Fibroblast of mammary gland (primary cell): ENCODE measurements at places on chromosomes 13 and 19.

- DNase-seq = no peak
Measured at GRCh38 chr13:99208185-99208584, 7.5 kb downstream of the UBAC2 start.

DNA sequence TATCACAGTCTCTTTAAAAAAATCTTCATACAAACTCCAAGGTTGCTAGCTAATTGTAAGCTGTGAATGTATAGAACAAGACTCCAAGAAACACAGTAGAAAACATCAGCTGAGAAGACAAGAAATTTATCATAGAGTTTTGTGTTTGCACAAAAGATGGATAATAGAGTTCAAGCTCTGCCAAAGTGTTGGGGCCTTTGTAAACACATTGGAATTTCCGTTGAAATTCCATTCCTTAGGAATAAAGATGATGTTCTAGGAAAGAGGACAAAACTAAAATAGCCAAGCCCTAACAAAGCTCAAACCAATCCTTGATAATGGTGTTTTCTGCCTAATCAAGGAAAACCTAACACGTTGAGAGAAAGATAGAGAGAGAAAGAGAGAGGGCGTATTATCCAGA is 20.6 kb downstream of the LRRC63 start:
- no peak for DNase-seq

DNA sequence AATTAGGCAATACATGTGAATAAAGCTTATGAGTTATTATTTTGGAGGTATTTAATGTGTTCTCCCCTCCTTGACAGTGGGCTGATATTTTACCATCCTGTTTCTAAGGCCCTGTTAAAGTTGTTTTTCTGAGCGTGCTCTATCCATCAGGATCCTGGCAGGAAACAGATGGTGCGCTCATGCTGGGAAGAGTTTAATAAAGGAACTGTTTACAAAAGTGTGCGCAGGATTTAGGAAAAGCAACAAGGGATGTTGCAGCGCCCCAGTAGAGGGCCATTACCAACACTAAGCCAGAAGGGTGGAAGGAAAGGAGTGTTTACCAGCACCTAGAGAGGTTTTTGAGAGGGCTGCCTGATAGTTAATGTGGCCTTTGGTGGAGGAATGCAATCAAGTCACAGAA is 374.5 kb downstream of the KCNRG start:
- no peak for DNase-seq

DNA sequence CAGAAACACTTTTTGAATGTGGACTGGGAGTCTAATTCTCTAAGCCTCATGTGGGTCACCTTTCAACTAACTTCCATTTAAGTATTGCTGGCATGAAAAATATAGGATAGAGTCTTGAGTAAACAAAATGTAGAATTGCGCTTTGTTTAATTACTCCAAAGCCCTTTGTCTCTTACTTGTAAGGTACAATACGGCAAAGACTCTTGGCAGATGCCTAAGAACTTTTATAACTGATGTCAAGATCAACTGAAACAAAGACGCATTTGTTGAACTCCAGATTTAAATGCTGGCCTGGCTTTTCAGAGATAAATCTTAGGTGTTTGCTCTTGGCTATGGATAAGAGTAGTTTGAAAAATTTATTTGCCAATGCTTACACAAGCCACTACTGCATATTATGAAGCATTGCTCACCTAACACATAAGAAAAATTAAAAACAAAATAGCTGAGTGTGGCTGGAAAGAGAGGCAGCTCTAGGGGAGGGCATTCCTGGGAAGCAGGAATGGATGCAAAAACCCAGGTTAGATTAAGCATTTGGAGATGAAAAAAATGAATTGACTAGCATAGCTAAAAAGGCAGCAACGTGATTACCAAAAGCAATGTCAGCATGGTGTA is 107.3 kb upstream of the STARD13 start:
- no peak for DNase-seq

DNA sequence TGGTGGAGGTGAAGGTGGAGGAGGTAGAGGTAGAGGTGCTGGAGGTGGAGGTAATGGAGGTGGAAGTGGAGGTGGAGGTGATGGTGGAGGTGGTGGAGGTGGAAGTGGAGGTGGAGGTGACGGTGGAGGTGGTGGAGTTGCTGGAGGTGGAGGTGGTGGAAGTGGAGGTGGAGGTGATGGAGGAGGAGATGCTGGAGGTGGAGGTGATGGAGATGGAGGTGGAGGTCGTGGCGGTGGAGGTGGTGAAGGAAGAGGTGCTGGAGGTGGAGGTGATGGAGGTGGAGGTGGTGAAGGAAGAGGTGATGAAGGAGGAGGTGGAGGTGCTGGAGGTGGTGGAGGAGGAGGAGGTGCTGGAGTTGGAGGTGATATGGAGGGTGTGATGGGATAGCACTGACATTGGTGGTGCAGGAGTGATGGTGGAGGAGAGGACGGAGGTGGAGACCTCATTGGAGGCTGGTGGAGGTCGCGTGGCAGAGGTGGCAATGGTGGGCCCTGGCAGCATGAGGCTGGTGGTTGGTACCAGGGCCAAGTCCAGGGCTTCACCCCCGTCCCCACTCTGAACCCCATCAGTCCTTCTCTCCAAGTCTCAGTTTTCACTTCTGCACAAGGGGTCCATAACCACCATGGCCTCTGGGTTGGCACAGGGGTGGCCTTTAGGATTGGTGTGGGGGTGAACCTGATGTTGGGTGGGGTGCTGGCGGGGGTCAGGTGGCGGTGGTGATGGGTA is 15.8 kb downstream of the ONECUT3 start:
- no peak for DNase-seq

DNA sequence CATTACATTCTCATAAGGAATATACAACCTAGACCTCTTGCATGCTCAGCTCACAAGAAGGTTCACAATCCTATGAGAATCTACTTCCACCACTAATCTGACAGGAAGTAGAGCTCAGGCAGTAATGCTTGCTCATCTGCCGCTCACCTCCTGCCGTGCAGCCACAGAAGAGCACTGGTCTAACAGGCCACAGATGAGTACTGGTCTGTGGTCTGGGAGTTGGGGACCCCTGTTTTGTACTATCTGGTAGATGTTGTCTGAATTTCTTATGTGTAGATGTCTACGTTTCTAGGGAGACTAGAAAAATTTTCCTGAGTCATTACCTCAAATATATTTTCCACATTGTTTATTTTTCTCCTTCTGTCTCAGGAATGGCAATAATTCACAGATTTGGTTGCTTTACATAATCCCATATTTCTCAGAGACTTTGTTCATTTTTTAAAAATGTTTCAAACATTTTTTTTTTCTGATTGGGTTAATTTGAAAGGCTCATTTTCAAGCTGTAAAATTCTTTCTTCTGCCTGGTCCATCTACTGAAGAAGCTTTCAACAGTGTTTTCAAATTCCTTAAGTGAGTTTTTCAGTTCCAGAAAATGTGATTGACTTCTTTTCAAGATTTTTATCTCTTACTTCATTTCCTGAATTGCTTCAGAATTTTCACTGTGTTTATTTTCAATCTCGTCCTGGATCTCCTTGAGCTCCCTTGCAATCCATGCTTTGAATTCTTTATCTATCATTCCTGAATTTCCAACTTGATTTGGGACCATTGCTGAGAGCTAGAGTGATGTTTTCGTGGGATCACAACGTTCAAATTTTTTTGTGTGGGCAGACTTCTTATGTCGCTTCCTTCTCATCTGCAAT is 1322.2 kb downstream of the PCDH9 start:
- DNase-seq = no peak

DNA sequence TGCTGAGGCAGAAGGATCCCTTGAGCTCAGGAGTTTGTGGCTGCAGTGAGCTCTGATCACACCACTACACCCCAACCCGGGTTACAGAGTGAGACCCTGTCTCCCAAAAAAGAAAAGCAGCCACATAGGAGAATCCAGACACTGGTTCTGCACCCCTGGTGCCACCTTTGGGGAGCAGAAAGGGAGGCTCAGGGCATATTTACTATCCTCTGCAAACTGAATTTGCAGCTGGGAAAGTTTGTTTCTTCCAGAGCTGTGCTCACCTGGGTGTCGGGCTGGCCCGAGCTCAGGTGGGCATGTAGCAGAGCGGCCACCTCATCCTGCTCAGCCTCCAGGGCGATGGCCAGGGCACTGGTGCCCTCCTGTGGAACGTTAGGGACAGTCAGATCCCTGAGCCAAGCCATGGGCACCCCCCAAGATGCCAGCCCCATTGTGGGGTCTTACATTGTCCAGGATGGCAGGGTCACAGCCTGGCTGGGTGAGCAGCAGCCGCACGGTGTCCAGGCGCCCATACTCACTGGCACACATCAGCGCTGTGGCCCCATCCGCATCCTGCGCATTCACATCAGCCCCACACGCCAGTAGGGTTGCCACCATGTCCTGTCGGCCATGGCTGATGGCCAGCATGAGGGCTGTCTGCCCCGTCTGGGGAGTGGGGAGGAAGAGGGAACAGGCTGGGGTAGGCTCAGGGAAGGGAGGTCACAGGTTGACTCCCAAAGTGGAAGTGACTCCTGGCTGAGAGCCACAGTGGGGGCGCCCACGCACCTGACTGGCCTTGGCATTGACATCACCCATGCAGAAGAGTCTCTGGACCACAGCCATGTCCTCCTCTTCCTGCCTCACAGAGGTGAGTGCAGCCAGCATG is 3.1 kb downstream of the RPS28 start:
- no peak for DNase-seq

DNA sequence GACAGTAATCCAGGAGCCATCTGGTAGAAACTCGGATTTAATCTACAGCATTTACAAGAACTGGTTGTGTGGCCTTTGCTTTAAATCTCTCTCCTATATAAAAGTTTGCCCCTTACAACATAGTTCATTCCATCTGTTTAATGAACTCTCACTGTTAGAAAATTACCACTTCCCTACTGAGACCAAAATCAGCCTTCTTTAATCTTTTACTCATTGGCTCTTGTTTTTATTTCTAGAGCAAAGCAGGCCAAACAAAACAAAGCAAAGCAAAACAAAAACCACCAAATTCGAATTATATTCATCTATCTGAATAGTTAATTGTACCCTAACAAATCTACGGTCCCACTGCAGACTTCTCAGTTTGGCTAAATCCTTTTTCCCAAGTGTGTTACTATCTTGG is 127.0 kb downstream of the UGGT2 start:
- no peak for DNase-seq
